Small intestine (tissue), 16 donors: ENCODE measurements at places on chromosomes 2 and 18.

GRCh38 chr2:210899131-210899530, 342.7 kb downstream of the CPS1 start:
- no peak for DNase-seq

GRCh38 chr2:1728821-1729220, 15.5 kb downstream of the PXDN start:
- DNase-seq, result no peak

- DNase-seq, result peak; percentile 21
Observed at GRCh38 chr2:86249579-86250391, 50.5 kb downstream of the MRPL35 start.

- no peak for DNase-seq
Observed at GRCh38 chr2:143193121-143193520, 63.9 kb downstream of the ARHGAP15 start.

DNA sequence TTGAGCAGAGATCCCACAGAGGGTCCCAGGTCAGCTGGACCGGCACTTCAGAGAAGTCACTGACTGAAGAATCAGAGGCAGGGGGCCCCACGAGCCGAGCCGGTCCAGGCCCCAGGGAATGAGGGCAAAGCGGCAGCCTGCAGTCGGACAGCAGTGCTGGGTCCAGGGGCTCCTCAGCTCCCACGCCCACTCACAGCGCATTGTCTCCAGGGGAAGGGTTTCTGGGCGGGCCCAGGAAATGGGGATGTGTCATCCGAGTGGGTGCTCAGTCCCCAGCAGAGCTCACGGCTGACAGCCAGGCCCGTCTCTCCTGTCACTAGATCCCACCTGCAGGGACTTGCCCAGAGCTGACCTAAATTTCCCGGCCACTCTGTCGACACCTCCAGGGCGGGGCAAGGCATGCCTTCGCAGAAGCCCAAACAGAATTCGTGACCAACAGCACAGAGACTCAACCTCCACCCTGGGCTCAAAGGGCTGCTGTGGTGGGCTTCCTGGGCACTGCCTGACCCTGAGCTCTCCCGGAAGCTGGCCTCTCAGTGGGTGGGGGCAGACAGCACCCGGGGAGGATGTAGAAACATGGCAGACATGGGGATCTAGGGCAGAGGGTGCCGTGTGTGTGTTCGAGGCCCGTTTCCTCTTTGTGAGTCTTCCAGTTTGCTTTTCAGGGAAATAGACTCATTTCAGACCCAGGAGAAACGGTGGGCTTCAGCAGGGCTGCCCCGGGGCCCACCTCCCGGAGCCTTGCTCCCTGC, 42.1 kb upstream of the TAF1B start:
- DNase-seq, result no peak

GRCh38 chr2:8333177-8333831, 348.6 kb upstream of the ID2 start:
- no peak for DNase-seq

GRCh38 chr2:65716698-65717097, 284.3 kb upstream of the SPRED2 start:
- no peak for DNase-seq

DNA sequence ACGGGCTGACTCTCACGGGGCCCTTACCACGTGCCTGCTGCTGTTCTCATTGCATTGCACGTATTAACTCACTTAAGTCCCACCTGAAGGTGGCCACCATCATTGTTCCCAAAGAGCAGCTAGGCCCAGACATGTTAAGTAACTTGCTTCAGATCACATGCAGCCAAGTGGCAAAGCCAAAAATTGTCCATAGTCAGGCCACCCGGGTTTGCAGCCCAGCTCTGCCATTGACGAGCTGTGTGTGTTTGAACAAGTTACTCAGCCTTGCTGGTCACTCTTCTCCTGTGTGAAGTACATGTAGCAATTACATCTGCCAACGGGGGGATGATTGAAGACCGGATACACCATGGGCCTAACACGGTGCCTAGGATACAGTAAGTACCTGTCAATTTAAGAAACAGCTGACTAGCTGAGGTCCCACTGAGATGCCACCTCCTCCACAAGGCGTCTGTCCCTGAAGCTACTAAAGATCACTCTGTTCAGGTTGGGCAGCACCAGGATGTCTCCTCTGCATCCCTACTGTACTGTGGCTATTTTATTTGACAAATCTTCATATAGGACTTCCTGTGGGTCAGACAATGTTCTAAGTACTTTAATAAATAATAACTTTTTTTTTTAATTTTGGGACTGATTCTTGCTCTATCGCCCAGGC, 154.2 kb upstream of the MYCN start:
- DNase-seq, result no peak

GRCh38 chr2:7089898-7090510, 172.8 kb downstream of the RNF144A start:
- DNase-seq, result no peak
